GM23338 (cell line): ENCODE measurements at places on chromosomes 1 and 21. TPM values are rescaled to one million over a fixed set of nuclear protein-coding genes. Genes with fewer than 3 reads are reported as not detected.

The EDARADD gene
- 3.1 and 4.4 TPM in 2 replicates for total RNA-seq

The TNNT2 gene
- 4.5 and 7.5 TPM in 2 replicates for total RNA-seq

The SERPINC1 gene
- total RNA-seq: not detected in 2 replicates

The SEC16B gene
- total RNA-seq: 0.70 and 1.2 TPM in 2 replicates

The KCTD3 gene
- 53.1 and 60.3 TPM in 2 replicates for total RNA-seq

- H3K4me3 ChIP-seq: peak overlapping the region; percentile 85
- peaks cover 27% of the 10 kb centered on the region for H3K27me3 ChIP-seq
- peaks cover 4% of the 10 kb centered on the region; the same call in 1 of the 2 replicates for H3K4me1 ChIP-seq
- DNase-seq: peak; percentile 73
Observed at GRCh38 chr1:226082959-226083301, 20.4 kb downstream of the H3-3A start.

GRCh38 chr1:87318056-87318650 lies 10.5 kb upstream of the LMO4 start:
- DNase-seq: no peak
- no peak overlapping the region for H3K27ac ChIP-seq
- H3K4me1 ChIP-seq: no peaks in the 10 kb centered on the region
- no peaks in the 10 kb centered on the region for H3K36me3 ChIP-seq
- H3K27me3 ChIP-seq: no peaks in the 10 kb centered on the region

DNA sequence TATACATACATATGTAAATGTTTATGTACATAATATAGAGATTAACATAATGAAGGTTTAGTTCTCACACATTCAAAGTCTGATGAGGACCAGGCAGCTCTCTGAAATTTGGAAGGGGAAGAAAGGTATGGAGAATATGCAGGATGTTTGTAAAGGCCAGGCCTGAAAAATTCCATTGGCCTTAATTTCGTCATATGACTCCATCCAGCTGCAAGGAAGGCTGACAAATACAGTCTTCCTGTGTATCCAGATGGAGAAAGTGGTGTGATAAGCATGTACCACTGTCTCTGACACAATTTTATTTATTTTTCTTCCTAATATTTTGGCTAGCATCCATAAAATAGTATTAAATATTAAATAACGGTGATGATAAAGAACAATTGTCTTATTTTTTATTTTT lies 6.3 kb upstream of the SGIP1 start:
- peaks cover 22% of the 10 kb centered on the region for H3K4me1 ChIP-seq
- peak; percentile 33 for DNase-seq
- H3K27me3 ChIP-seq: peaks cover 12% of the 10 kb centered on the region
- H3K4me3 ChIP-seq: no peak overlapping the region
- no peaks in the 10 kb centered on the region for H3K36me3 ChIP-seq

DNA sequence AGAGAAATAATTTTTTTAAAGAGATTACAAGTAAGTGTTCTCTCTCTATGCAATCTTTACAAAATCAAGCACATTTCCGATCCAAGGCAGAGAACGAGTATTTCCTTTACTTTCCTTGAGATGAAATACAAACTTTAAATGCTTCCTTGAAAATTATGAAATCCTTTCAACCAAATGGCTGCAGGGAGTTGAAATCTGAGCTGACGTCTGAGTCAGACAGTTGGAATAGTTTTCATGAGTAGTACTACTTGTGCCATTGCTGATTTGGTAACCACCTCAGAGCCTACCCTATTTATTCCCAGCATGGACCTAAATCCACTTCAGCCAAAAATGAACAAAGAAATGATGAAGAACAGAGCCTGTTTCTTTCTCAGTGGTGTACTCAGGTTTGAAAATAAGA lies 183.6 kb downstream of the GIPC2 start:
- no peak overlapping the region for H3K4me3 ChIP-seq
- H3K27ac ChIP-seq: no peak overlapping the region
- DNase-seq: no peak
- H3K36me3 ChIP-seq: no peaks in the 10 kb centered on the region

DNA sequence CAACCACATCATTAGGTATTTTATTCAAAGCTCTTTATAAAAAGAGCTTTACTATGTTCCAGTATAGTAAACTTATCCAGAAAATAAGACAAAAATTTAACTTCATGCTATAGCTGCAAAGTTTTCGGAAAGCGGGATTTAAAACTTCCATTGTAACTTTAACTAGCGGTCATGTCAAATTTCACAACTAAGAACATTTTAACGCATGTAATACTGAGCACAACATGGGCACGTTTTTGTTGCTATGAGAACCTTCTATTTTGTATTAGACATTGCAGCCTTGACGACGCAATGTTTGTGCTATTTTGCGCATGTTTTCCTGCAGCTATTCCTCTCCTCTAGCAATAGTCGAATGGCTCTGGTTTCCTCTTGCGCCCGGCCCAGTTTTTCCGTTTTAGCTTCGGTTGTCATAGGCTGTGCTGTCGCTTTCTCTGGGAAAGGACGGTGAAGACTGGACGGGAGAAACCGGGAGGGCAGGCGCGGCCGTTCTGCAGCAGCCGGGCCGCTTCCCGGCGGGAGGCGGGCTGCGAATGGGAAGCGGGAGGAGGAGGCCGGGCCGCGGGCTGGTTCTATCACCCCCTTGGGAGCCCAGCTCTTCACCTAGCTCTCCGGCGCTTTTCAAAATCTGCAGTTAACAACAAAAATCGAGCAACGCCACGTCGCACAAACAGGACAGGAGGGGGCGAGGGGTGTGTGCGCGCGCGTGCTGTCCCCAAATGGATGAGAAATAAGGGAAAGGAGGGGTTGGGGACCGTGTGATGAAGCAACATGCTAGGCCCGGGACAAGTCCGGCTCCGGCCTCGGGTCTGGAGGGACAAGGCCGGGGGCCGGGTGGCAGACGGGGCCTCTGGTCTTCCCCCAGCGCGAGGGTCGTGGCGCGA lies 105.3 kb upstream of the HNRNPU start:
- no peaks in the 10 kb centered on the region for H3K27me3 ChIP-seq
- H3K4me1 ChIP-seq: peaks cover 27% of the 10 kb centered on the region
- DNase-seq: peak; percentile 75
- peak overlapping the region; percentile 55 for H3K4me3 ChIP-seq
